ENCODE measurements at places on chromosomes 5 and 9.

GRCh38 chr5:54178207-54178606, 132.2 kb downstream of the ARL15 start:
- no peak for DNase-seq

DNA sequence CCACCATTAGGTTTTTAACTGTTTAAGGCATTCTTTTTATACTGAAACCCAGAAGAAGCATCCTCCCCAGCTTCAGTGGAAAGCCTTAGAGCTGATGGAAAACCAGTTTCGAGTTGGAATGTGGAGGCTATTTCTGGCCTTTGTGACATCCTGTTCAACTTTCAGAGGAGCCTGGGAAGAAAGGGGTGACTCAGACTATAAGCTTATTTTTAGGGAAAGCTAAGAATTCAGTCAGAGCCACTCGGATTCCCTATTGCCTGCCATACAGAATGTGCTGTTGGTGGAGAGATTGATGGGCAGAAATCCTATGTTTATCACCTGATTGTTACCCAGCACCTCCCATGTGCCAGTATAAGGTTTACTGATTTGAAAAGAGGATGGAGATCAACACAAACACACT, 19.8 kb downstream of the PALM2AKAP2 start:
- DNase-seq = no peak

DNA sequence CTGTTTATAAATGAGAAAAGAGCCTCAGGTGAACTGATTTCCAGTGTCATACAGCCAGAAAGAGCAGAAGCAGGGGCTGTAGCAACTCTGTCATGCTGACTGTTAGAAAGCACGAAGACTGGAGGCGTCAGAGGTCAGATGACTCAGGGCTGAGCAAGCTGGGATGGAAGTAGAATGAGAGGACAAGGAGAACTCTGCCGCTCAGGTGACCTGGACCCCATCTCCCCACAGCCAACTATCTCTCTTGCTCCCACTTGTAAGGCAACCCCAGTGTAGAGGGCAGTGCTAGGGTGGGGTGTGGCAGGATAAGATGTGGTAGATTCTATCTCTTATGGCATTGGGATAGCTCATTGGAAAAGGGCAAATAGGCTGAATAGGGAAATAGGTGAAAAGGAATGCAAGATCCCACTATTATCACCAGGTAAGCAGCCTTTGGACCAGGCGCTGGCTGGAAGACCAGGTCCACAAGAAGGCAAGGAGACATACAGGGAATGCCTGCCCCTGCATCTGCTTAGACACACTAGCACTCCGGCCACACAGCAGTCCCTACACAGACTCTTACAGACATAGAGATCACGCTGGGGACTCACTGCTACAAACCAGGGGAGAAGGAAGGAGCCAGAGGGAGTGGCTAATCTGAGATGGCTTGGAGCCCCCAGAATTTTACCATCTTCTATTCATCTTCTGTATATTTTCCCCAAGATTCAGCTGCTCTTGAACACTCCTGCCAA, 21.2 kb upstream of the LOX start:
- no peak for DNase-seq

DNA sequence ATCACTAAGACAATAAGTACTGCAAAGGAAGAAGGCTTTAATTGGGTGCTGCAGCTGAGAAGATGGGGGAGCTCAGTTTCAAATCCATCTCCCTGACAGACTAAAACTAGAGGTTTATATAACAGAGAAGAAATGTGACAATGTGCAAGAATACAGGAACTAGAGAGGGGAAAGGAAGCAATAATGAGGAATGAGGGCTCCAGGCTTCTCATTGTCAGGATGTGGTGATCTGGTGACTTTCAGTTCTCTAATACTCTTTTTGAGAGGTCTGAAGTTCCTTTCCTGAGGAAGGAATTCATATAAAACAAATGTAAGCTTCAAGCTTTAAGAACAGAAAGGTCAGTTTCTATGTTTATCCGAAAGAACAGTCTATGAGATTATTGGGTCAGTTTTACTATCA, 42.5 kb upstream of the SPATA31E1 start:
- DNase-seq = no peak

DNA sequence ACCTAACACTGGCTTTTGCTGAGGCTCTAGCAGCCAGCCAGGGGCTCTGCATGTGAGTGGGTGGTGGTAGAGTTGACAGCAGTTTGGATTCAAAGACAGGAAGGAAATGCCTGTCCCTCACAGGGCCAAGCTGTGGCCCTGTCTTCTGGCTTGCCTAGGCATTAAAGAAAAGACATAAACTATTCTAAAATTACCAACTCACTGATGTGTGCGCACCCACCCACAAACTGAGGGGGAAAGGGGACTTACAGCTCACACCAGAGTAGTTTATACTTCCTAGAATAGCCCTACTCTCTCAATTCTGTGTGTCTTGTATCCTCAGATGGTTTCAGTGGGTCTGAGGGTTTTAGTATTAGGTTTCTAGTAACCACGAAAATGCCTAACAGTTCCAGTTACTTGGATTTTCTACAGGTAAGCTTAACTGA, 18.3 kb upstream of the IL13 start:
- DNase-seq = no peak

- no peak for DNase-seq
These were observed 386.9 kb downstream of the CETN3 start for GRCh38 chr5:90022711-90023053.

DNA sequence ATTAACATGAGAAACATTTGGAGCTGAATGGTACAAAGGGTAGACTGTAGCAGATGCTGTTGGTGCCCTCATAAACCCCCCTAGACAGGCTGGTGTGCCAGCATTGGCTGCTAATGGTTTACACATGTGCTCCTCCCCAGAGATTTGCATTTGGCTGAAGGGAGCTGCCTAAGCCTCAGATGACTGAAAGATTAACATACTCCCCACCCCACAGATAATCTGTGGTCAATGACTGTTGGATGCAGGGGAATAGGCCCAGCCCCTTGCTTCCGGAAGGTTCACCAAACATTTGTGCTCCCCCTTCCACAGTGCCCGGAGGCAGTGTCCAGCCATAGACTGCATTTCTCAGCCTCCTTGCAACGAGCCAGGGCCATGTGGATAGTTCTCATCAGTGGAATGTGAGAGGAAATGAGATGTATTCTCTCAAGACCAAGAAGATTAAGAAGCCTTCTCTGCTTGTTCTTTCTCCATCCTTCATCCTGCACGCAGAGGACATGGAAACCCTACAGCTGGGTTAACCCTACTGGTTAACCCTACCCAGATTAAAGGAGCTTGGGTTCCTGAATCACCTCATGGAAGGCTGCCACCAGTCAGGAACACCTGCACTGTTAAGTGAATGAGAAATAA, 79.6 kb downstream of the PHAX start:
- DNase-seq = no peak
